ENCODE measurements at places on chromosomes 13 and 19. TPM values are rescaled to one million over a fixed set of nuclear protein-coding genes. Genes with fewer than 3 reads are reported as not detected.
A peak's percentile ranks its signal among the peaks of the same experiment; 100 is the strongest.

- DNase-seq, result no peak
Measured at GRCh38 chr13:72144636-72145035, 277.6 kb upstream of the DACH1 start.

- DNase-seq, result no peak
Measured at GRCh38 chr13:38494445-38494844, 144.8 kb downstream of the UFM1 start.

DNA sequence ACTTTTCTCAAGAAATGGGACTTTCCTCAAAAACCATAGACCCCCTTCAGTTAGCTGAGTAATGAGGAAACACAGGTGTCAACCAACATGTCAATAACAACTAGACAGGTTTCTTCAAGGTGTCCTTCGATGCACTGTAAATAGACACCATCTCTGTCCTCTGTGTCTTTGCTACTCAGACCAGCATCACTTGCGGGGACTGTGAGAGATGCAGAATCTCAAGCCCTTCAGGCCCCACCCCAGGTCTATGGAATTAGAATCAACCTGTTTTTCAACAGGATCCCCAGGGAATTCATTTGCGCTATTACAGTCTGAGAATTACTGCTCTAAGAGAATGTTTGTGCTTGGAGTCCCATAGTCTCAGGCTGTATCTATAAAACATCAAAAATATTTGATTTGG is 469.9 kb downstream of the COG6 start:
- DNase-seq, result no peak

DNA sequence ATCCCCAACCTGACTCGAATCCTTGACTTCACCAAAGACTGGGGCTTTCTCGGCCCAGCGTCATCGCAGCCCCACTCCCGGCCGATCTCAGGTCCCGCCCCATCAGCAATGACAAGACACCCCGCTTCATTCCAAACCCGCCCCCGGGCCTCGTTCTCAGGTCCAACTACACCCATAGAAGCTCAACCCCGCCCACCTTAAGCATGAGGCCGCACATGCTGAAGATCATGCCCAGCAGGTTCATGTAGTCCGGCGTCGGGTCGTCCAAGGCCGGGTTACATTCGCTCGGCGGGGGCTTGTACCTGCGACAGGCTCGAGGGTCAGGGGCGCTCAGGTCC is 2.3 kb downstream of the WDR83 start:
- DNase-seq, result peak; percentile 90

CEACAM1 gene
- total RNA-seq, result not detected

RPS15 gene
- total RNA-seq, result 1,256 TPM

- no peak for DNase-seq
Measured at GRCh38 chr13:45102136-45102507, 18.2 kb upstream of the GTF2F2 start.

DNA sequence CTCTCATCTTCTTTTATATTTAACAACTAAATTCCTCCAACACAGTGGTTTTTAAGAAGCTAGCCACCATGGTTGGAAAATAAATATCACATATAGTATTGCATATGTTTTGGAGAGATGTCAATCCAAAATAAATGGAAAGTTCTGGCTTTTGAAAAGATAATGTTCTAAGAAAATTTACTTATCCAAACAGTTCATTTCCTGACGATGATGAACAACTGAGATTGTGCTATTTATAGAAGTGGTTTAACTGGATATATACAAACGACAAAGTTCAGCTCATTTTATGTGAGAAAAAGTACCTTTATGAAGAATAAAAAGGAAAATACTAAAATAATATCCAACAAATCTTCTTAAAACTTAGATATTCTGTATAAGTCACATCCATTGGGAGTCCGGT is 174.7 kb downstream of the MZT1 start:
- DNase-seq, result no peak

GRCh38 chr19:35908973-35909683 is 1.0 kb upstream of the TYROBP start:
- no peak for DNase-seq

GRCh38 chr13:113962975-113963374 is 10.9 kb downstream of the C13orf46 start:
- DNase-seq, result no peak

- DNase-seq, result peak; percentile 90
Measured at GRCh38 chr19:38666663-38667511, 19.4 kb downstream of the ACTN4 start.

- no peak for DNase-seq
Measured at GRCh38 chr13:94315188-94315587, 164.3 kb downstream of the DCT start.

- no peak for DNase-seq
Measured at GRCh38 chr19:13712767-13713201, 51.5 kb upstream of the MRI1 start.

GRCh38 chr19:55333870-55334269 is 5.8 kb upstream of the KMT5C start:
- DNase-seq, result no peak

- no peak for DNase-seq
Measured at GRCh38 chr19:18905513-18906236, 9.7 kb upstream of the CERS1 start.

- no peak for DNase-seq
Measured at GRCh38 chr13:21287331-21287907, 111.0 kb downstream of the MRPL57 start.

GRCh38 chr19:17835182-17836006 is 12.4 kb downstream of the JAK3 start:
- no peak for DNase-seq

SLC35E1 gene
- 43.2 TPM for total RNA-seq

PSG3 gene
- total RNA-seq, result not detected

DNA sequence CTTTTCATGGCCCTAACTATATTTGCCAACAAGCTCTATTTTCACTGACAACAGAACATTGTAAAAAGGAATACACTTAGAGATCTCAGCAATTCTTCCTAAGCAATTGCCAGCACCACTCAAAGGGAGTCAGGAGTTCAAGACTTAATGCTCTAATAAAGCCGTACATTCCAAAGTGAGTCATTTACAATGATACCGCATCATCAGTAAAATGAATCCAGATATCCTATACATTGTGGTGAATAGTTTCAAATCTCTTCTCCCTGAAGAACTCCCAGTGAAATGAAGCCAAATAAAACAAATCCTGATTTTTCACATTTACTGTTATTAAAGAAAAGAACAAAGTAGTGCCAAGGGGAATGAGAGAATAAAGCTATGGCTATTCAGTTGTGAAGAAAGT is 2898.7 kb upstream of the PCDH20 start:
- no peak for DNase-seq

CACNA1A gene
- total RNA-seq, result 8.5 TPM

Measured in GM23248 (cell line).